ENCODE measurements at places on chromosomes 3 and 15.
A peak's percentile ranks its signal among the peaks of the same experiment; 100 is the strongest.

GRCh38 chr3:120773932-120774331, 31.4 kb downstream of the GTF2E1 start:
- no peak for DNase-seq

- DNase-seq, result no peak
Observed at GRCh38 chr3:190108804-190109203, 11.9 kb downstream of the P3H2 start.

GRCh38 chr15:43702174-43702573, 8.5 kb downstream of the CKMT1A start:
- no peak for DNase-seq

GRCh38 chr3:45943207-45943846, at the start of gene CXCR6:
Gene CXCR6 (plus strand): TSS chr3:45943464. CDS start chr3:45946482, 3,018 bp downstream.
- DNase-seq, result no peak

GRCh38 chr3:120098710-120099109, 4.5 kb upstream of the GSK3B start:
- no peak for DNase-seq

- DNase-seq, result no peak
Observed at GRCh38 chr3:54299169-54299935, 177.0 kb downstream of the CACNA2D3 start.

DNA sequence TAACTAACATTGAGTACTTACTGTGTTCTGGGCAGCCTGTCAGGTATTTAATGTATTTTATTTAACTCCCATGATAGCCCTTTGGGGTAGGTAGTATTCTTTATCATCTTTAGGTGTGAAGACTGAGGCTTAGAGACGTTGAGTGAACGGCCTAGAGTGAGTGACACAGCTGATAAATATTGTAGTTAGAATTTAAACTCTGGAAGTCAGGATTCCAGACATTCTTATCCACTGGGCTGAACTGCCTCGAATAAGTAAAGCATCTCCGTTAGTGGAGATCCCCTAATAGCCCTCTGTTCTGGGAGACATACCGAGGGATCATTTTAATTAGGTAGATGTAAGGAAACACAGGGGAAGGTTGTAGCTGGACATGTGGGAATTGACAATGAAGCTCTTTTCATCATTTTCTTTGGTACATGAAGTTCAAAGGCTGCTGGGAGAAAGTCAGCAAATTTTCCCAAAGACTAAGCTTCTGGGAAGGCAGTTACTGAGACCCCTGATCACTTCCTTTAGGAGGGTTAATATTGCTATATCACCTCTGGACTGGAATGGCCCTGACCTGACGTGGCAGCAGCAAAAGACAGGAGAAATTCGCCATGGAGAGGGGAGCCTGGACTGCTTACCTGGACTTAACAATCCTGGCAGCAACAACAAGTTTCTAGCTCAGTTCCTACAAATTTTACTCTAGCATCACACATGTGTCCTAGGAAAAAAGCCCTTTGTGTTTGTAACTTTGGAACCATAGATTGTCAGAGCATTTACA, 11.7 kb upstream of the PDCD6IP start:
- peak; percentile 42 for DNase-seq

- no peak for DNase-seq
Observed at GRCh38 chr15:88312941-88313579, 56.5 kb upstream of the NTRK3 start.

- no peak for DNase-seq
Observed at GRCh38 chr3:178856804-178857203, 214.8 kb downstream of the ZMAT3 start.

- DNase-seq, result no peak
Observed at GRCh38 chr3:160159341-160159740, 65.9 kb upstream of the C3orf80 start.

DNA sequence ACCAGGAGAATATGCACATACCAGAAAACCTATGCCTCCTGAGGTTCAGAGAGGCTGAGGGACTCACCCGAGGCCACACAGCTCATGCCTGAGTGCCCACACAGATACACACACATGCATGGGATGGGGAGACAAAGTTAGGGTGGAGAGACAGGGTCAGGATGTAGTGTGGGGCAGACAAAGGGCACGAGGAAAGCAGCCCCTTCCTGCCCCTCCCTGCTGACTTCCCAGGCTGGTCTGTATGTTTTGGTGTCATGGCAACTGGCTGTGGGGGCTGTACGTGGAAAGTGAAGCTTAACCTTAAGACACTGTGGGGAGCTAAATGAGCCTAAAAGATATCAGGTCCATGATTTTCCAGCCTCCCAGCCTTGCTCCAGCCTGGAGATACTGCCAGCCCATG, 57.8 kb downstream of the EPHB3 start:
- no peak for DNase-seq

GRCh38 chr3:173889596-173889995, 492.1 kb downstream of the NLGN1 start:
- no peak for DNase-seq

DNA sequence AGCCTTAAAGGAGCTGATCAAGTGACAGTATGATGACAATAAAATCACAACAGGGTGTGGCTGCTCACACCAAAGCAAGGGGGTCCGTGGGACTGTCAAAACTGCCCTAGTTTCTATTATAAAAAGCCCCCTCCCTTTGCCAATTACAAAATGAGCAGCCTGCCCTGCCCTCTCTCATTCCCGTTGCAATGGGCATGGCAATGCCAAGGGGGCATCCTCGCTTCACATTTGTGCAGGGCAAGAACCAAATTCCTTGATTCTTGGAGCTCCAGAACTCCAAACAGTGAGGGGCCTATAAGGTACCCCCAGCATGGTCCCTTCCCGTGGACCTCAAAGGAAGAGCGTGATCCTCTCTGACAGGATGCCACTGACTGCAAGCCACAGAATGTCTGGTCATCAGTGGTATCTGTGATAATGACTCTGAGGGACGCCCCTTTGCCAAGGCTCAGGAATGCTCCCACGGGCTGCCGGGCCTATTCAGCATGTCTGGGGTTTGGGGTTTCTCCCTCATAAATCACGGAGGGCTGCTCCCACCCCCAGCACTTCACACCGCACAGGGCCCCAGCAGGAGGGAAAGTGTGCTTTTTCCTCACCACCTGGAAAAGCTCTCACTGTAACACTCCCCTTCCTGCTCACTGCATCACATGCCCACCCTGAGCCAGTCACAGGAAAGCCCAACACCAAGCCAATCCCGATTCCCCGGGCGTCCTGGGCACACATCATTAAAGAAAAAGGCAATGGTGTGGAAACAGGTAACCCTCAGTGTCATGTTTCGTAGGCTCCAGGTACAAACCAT, 105.1 kb upstream of the TRPM1 start:
- no peak for DNase-seq

DNA sequence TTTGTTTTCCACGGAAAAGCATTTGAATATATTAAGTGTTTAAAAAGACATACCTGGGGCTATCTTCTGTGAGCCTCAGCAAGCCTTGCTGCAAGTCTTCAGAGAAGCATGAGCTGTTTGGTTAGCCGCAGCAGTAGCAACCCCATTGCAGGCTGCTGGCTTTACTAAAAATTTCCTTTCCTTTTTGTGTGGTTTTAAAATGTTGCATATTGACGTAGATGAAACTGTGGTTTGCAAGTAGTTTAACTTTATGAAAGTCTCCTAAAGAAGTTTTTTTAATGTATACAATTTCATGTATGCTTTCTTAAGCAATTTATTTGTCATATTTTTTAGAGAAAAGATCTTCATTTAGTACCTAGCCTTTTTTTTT, at the start of gene GPR171:
Gene GPR171, minus strand, starts transcription at position 166 of the 370 bp plus-strand sequence. CDS start 3,830 bp downstream, outside the sequence.
- DNase-seq, result no peak

- no peak for DNase-seq
Observed at GRCh38 chr3:39110041-39110639, 2.7 kb downstream of the TTC21A start.

GRCh38 chr3:160449636-160450598, at the start of gene TRIM59:
Gene TRIM59 (minus strand): TSS chr3:160449786. CDS start chr3:160439183, 10,603 bp downstream.
- DNase-seq, result peak; percentile 83

DNA sequence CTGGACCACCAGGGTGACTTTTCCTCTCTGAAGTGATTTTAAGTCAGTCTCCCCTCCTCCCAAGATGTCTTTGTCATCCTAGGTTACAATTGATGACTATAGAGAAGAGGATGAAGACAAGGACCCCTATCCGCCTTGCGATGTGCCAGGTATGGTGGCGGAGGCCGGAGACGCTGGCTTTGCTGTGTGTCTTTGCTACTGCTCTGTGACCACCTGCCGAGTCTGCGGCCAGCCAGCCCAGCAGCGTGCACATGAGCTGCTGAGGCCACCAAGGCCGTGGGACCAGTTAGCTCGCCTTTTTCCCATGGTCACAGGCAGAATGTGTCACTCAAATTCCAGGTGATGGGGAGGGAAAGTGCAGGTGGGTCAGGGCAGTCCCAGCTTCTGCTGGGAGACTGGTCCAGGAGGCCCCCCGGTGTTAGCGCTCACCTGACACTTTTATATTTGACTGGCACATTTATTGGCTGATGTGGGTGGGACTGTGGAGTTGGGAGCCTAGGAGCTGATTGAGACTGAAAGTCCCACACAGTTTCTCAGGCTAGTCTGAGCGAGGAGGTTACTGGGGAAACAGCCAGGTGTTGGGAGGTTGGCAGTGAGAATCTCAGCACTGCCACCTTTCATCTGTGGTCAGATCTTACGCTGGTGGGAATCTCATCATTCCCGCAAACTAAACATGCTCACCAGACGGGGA, 114.1 kb downstream of the CHDH start:
- DNase-seq, result no peak

DNA sequence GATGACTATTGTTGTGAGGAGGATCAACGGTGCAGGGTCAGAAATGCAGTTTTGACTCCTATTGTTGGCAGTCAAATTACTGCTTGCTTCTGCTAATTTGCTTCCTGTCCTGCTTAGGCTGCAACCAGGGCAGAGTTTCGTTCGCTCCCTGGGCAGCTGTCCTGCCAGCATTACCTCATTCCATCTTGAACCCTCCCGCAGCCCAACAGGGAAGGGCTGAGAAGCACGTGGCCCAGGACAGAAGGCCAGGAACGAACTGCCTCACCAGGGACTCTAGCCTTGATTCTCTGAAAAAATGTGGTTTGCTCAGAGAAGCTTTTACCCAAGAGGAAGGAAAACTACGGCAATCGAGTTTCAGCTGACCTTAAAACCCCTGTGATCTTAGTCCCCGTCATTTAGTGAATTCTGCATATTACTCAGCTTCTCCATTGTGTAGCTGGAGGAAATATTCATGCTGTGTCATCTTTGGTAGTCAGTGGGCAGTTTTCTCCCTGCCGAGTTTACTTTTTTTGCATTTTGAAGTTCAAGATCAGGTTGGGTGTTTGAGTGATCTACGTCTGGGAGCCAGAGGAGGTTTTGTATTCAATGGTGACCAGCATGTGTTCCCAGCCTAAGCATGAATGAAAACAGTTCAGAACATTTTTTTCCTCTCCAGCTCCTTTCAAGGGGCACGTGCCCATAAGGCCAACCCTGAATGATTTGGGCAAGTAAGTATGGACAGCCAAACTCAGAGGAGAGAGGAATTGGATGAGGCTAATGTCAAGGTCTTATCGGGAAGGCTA, 23.0 kb downstream of the TLNRD1 start:
- no peak for DNase-seq

- DNase-seq, result no peak
Observed at GRCh38 chr3:182829761-182830405, 36.6 kb downstream of the ATP11B start.

DNA sequence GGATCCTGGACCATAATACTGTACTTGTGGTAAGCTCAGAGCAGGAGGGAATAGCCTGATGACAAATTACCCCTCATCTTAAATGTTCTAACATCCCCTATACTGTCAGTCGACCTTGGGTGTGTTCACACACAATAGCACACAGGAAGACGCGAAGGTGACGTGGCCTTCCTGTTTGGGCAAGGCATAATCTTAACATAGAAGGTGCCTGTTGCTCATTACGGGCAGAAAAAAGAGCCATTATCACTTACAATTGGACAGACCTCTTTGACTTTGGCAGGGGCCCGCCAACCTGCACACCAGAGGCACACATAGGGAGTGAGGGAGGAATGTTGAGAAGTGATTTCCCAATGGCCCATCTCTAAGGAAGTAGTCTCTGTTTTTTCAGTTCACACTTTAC, 144.2 kb downstream of the ANO10 start:
- no peak for DNase-seq

DNA sequence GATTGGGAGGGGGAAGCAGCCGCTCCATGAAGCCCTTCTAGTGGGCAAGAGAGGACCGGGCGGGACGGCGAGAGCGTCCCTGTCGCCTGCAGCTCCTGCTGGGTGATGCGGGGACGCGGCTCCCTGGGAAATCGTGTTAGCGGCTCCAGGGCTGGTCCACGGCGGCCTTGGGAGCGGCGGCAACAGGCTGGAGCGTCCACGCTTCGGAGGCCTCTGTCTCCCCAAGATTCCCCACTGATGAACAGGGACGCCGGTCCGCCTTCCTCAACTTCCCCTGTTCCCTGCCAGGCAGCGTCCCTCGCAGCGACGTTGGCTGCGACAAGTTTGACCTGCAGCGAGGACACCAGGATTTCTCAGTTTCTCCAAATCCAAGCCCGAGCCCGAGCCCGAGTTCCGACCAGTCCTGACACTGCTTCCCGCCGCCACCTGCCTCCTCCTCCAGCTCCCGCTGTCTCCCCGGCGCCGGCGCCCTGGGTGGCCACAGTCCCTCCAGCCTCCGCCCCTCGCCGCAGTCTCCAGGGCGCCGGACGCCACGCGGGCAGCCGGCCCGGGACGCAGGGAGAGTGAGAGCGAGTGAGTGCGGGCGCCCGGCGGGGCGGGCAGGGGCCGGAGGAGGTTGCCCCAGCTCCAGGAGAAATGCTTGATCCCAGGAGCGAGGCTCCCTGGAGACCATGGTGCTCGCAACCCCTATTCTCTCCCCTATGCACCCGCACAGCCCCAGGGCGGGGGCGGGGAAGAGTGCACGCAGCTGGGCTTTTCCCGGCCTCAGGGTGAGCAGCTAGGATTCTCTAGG, 78.1 kb upstream of the RNF7 start:
- no peak for DNase-seq

DNA sequence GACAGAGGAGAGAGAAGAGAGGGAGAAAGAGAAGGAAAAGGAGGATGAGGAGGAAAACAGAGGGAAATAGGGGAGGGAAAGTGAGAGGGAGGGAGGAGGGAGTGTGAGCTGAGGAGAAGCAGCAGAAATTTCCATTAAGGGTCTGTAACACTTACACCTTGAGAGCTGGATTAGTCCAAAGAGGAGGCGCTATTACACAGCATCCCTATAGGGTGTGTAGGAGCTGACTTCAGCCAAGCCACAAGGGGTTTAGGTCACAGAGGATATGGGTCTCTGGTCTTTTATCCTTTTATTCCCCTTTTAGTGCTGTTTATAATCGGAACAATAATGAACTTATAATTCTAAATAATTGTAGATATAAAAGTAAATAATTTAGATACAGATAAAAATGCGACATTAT, 230.4 kb downstream of the GABRG3 start:
- DNase-seq, result no peak

DNA sequence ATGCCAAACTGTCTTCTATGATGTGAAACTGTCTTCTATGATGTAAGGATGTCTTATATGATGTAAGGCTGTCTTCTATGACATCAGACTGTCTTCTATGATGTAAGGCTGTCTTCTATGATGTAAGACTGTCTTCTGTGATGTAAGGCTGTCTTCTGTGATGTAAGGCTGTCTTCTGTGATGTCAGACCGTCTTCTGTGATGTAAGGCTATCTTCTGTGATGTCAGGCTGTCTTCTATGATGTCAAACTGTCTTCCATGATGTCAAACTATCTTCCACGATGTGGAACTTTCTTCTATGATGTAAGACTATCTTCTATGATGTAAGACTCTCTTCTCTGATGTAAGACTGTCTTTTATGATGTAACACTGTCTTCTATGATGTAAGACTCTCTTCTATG, 27.9 kb downstream of the MGLL start:
- no peak for DNase-seq

- DNase-seq, result peak; percentile 41
Observed at GRCh38 chr3:29757054-29757777, 476.3 kb downstream of the RBMS3 start.

Data from HS-27A (cell line).